ENCODE measurements at places on chromosomes 6 and 20.
A peak's percentile ranks its signal among the peaks of the same experiment; 100 is the strongest.

DNA sequence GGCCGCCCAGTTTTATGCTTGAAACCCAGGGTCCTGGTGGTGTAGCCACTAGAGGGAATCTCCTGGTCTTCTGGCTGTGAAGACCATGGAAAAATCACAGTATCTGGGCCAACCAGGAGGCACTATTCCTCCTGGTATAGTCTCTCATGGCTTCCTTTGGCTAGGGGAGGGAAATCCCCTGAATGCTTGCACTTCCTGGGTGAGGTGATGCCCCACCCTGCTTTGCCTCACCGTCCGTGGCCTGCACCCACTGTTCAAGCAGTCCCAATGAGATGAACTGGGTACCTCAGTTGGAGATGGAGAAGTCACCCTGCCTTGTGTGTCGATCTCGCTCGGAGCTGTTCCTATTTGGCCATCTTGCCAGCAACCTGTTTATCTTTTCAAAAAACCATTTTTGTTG is 10.1 kb upstream of the ZNF337 start:
- no peak for DNase-seq

DNA sequence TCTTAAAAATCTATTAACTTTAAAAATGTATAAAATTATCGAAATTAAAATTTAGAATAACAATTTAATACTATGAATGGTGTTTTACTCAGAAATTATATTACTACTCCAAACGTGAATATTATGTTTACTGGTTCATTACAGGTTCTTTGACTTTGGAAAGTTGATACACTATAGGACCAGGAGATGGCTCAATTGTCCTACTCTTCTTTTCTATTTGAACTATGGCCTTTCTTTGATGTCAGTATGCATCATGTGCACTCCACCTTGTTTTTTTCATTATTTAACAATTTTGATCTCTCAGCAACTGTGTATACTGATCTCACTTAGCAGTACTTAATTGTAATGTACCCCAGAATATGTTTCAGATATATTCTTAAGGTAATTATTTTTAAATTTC is 391.5 kb upstream of the MANEA start:
- no peak for DNase-seq

DNA sequence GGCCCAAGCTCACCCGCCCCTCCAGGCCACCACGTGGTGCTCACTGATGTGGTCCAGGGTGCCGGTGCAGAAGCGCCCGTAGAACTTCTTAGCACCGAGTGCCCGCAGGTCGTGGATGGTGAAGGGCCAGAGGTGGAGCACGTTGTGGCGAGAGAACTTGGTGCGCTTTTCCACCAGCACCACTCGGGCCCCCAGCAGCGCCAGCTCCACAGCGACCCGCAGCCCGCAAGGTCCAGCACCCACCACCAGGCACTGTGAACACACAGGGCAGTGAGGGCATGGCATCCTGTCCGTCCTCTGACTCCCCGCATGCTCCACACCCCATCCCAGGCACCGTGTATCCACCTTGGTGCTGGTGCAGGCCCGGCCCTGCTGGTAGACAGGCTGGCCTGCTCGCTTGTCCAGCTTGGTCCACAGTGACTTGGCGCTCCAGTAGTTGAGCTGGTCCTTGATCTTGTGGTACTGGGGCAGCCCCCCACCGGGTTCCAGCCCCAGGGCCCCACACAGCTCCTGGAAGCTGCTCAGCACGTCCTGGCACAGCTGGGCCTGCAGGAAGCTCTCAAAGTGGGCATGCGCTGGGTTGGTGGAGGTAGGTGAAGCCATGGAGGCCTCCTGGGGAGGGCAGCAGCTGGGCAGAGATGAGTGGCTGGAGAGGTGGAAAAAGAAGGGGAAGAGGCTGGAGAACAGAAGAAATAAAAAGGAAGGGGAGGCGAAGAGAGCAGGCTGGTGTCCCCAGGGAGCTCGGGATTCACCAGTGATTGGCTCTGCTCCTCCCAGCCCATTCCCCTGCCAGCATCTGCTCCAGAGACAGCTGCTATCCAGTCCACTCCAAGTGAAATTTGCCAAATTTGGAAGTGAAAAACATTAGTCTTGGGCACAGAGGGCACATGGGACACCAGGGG is 1.7 kb downstream of the MICAL1 start:
- peak; percentile 24 for DNase-seq

DNA sequence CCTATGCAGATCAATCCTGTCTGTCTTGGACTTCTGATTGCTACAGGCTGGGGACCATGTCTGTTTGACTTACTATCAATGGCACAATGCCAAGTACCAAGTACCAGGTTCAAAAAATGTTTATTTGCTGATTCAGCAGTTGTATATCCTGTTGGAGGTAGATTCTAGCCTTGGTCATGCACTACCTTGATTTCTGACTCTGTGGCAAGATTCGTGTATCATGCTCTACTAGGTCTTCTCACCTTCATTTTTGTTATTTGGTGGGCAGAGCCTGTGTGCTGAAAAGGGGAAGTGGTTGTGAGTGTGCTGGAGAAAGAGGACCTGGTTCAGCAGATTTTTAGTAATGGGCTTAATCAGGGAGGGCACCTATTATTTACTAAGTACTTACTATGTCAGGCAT is 192.4 kb upstream of the MYLIP start:
- DNase-seq = no peak

- DNase-seq = no peak
Measured at GRCh38 chr6:47465117-47465516, 12.5 kb upstream of the CD2AP start.

DNA sequence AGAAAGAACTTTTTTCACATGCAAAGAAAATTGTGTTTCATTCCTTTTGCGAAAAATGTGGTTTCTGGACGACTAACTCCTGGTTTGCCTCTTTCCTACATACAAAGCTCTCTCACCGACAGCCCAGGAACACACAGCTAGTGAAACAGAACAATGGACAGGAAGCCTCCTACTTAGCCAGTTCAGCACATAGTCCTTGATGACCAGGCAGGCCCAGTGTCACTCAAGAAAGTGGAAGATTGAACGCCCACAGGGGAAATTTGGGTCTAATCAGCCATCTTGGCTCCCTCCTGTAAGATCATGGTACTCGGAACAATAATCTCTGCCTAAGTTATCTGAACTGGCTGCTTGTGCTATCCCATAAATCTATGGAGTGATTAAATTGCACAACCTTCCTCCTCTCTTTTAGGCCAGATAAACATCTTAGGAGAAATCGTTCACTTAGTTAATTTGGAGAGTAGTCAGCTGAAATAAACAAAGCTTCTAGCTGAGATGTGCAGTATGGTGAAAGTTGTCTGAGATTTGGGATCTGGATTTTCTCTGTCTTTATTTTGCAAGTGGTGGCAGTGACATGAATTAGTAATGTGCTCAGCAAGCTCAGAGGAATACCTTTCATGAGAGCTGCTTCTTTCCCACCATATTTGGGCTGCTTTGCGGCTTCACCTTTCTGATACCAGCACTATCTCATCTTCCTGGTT is 147.0 kb downstream of the MTFR2 start:
- DNase-seq = no peak

DNA sequence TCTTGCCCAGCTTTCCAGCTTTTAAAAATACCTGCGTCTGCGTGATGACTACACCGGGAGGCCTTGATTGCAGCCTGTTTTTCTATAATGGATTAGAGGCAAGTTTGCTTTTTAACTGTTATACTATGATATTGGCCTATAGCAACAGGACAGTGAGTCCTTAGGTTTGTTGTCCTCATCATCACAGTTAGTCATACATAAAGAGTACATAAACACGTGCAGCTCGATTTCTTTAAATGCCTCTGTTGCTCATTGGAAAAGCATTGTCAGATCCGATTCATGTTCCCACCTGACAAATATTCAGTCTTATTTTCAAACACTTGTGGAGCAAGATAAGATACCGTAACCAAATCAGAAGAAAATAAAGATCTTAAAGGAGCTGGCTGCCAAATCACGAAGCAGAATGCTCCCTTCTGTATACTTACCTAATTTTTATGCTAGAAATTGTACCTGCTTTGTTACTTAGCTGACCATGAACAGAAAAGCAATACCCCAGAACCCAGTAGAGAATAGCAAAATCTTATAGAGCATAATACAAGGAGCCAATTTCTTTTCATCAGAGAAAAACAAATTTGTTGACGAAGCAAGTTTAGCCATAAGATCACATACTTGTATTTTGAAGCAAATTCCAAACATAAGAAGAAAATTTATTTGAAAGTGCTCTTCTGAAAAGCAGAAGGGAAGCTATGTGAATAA is 100.4 kb downstream of the TMEM200A start:
- DNase-seq = peak; percentile 44

- peak; percentile 29 for DNase-seq
Measured at GRCh38 chr6:11043378-11043960, 636 bp downstream of the ELOVL2 start.

DNA sequence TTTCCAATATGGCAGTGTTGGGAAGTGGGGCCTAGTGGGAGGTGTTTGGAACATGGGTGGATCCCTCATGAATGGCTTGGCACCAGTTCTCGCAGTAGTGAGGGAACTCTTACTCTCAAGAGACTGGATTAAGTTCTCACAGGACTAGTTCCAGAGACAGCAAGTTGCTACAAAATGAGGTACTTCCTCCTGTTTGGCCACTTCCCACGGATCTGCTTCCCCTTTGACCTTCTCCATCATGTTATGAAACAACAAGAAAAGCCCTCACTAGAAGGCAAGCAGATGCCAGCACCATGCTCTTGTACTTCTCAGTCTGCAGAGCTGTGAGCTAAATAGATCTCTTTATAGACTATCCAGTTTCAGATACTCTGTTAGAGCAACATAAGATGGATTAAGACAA is 3.1 kb downstream of the RSPH3 start:
- peak; percentile 6 for DNase-seq

DNA sequence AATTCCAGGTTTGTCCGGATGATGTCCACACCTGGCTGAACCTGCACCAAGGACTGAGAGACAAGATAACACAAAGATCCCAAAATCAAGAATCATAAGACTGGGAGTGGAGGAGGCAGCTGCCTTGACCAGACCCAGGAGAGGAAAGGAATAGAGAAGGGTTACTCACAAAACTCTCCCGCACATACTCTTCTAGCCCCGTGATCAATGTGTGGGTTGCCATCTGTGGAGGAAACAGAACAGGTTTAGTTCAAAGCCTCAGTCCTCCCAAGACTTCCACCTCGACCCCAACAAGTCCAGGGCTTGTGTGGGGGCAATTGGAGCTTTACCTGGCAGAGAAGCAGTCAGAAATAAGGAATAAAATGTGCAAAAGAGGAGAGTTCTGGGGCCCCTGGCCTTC is 11.1 kb downstream of the BAG6 start:
- no peak for DNase-seq

DNA sequence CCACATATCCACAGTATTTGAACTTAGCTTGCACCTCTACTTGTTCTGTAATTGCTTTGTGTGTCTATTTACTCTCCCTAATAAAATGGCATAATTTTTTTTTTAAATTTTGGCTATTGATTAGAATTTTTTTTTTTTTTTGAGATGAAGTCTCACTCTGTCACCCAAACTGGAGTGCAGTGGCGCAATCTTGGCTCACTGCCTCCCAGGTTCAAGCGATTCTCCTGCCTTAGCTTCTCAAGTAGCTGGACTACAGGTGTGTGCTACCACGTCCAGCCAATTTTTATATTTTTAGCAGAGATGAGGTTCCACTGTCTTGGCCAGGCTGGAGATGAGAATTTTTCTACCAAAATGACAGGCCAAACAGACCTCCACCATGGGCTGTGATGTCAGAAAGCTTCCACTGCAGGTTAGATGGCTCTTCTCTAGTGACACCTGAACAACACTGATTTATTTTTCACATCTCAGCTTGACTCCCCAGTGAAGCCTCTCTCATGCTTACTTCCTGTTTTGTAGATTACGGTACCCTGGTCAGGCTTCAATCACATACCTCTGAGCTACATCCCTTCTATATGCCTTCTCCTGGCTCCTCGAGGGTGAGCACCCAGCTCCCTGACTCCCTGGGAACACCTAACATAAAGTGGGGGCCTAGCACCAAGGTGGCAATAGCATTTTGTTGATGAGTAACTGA is 112.8 kb downstream of the ARHGAP18 start:
- DNase-seq = no peak

- DNase-seq = no peak
Measured at GRCh38 chr6:33430334-33430733, 10.5 kb downstream of the SYNGAP1 start.

DNA sequence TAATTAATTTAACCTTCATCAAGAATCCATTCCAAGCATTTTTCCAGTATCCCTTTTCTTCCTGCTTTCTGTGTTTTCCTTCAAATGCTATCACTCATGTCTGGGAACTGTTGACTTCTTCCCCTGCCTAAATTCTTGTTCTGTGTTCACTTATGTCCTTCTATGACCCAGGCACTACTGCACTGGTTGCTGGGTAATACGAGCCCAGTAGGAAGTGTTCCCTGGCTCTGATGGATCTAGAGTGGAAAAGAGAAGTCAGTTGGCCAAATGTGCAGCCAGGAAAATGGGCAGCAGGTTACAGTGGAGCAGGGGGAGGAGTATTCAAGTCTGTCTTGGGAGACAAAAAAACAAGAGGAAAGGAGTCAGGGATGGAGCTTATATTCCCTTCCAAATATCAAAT is 7.1 kb downstream of the OVOL2 start:
- DNase-seq = no peak

DNA sequence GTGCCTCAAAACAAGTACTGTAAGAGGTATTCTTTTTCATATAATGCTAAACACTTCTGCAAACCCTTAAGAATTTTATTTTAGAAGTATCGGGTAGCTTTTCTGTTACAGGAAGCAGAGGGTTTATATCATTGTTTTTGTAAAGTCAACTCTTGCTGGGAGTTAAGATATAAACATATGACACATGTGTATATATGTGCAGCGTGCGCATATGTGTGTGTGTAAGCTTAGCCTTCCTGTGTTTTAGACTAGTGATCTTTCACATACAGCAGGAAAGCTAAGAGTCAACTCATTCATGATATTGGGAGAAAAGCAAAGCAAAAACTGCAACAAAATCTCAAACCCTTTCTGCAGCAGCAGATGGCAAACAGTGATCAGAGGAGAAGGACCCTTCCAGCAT is 102.4 kb downstream of the ARID1B start:
- no peak for DNase-seq

- DNase-seq = no peak
Measured at GRCh38 chr6:110400208-110400607, 15.2 kb downstream of the DDO start.

- DNase-seq = peak; percentile 59
Measured at GRCh38 chr20:43666376-43667328, at the start of gene MYBL2. TSS of gene MYBL2 (plus strand) at chr20:43667114. CDS start at chr20:43667284, 170 bp downstream.

DNA sequence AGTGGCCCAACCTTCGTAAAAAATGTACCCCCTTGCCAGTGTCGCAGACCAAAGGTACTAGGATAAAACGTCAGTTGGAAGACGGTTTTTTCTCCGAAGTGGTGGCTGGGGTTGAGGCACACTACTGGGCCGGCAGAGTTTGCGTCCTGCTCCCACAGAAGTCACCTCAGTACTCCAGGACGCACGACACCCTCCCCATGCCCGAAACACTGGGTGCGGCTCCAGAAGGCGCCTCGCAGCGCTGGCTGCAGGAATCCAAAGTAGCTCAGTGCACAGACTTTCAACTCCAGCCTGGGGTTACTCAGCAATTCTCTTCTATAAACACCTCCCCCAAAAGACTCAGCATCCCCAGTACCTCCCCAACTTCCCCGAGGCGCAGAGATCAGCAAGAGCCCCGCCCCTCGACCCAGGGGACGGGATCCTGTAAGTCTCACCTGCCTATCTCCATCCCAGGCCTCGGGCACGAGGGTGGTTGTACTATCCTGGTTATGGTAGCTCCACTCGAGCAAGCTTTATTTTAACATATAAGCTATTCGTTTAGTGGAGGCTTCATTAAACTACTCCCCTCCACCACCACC is 88.2 kb downstream of the ZFP64 start:
- peak; percentile 39 for DNase-seq
